Activated naive CD4-positive, alpha-beta T cell treated with anti-CD3 and anti-CD28 coated beads, Interleukin-2, amount 50 U/mL, for 72 hours (primary cell): ENCODE measurements at places on chromosomes 16 and 17. TPM values are rescaled to one million over a fixed set of nuclear protein-coding genes. Genes with fewer than 3 reads are reported as not detected.

APOBR gene
- 2.9 TPM for total RNA-seq

TNFRSF17 gene
- not detected for total RNA-seq

SPIRE2 gene
- 2.6 TPM for total RNA-seq

TSPAN10 gene
- 0.75 TPM for total RNA-seq

PRSS36 gene
- 1.1 TPM for total RNA-seq

CCL1 gene
- total RNA-seq: not detected

INCA1 gene
- total RNA-seq: 2.6 TPM

TBC1D3C gene
- not detected for total RNA-seq

TUBB3 gene
- 10.2 TPM for total RNA-seq
